OCI-M1 (cell line): ENCODE measurements at places on chromosomes 7 and 10.

DNA sequence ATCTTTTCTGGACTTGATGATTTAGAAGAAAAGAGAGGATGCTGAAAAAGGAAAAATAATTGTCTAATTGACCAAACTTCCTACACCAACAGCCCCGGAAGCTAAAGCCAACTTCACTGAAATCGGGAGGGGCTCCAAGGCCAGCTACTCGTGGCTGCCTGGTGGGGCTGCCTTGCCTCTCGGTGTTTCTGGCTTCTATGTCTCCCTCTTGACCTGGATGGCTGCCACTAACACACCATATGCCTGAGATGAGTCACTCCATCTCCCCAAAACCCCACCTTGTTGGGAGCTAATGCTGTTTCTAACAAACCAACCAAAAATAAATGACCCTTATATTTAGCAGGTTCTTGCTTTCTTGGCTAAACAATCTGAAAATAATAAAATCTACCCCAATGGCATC is 87.6 kb upstream of the AFAP1L2 start:
- no peak for DNase-seq

DNA sequence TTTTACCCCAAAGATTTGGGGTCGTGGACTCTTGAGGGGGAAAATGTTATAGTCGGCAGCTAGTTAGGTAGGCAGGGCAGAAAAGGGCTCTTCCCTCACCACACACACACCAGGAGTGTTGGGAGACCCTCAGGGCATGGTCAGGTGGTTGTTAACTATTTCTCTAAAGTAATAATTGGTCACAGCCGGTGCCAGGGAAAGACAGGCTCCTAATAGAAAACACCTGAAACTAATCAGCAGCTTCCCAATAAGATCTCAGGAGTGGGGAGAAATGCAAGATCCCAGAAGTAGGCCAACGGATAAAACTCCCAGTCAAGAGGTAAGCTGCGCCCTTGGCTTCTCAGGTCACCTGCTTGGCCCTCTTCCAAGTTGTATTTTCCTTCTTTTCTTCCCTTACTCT is 213.1 kb downstream of the PHTF2 start:
- no peak for DNase-seq

DNA sequence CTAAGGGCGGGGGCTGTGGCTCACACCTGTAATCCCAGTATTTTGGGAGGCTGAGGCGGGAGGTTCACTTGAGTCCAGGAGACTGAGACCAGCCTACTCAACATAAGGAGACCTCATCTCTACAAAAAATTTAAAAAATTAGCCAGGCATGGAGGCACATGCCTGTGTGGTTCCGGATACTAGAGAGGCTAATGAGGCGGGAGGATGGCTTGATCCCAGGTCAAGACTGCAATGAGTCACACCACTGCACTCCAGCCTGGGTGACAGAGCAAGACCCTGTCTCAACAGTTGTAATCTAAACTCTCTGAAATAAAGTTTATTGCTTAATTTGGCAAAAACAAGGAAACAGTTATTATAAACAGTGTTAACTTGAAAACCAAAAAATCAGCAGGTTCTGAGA is 123.3 kb downstream of the USP6NL start:
- DNase-seq = no peak

DNA sequence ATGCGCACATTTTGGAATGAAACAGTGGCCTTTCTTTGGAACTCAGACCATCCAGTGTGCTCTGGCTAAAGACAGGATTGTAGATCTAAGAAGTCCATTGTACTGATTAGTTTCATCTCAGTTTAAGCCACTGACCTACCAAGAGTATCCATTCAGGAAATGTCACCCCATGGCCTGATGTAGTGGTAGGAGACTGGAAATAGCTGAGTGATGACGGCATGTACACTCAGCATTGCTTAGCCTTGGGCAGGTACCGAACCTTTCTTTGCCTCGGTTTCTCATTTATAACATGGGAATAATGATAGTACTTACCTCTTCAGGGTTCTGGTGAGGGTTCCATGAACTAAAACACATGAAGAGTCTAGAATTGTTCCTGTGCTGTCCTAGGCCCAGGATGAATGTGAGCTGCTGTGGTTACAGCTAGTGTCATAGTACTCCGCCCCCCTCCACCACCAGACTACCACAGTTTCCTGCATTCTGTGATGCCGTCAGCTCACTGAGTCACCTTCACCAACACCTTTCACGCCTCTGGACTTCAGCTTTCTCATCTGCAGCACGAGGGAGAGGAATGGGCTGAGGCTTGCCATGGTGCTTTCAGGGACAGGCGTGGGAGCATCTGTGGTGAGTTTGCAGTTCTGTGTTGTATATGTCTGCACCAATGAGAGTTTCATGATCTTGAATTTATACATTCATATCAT is 484.0 kb upstream of the GALNT17 start:
- DNase-seq = no peak

- DNase-seq = no peak
Observed at GRCh38 chr10:123555616-123556015, 110.5 kb upstream of the GPR26 start.

GRCh38 chr10:68105820-68106219 is 3.5 kb upstream of the MYPN start:
- DNase-seq = peak; percentile 32

GRCh38 chr7:33221390-33221789 is 92.0 kb downstream of the BBS9 start:
- no peak for DNase-seq

DNA sequence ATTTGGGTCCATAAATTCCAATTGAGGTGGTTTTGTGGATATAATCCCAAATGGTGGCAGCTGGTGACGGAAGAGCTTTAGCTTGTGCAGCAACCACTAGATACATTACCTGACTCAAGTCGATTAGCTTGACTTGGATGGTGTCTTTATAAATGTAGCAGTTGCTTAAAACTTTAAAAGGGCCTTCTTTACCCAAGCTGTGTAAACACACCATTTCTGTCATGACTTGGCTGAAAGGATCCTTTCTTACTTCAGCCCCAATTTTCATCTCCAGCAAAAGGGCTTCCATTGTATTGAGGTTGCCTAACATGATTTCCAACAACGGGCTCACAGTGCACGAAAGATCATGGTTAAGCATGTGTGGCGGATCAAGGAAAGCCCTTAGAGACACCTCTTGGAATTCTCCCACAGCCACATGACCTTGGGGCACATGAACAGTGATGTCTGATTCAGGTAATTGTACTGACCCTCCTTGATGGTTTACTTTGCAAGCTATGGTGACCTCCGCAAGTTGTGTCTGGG is 57.9 kb downstream of the MACC1 start:
- no peak for DNase-seq

DNA sequence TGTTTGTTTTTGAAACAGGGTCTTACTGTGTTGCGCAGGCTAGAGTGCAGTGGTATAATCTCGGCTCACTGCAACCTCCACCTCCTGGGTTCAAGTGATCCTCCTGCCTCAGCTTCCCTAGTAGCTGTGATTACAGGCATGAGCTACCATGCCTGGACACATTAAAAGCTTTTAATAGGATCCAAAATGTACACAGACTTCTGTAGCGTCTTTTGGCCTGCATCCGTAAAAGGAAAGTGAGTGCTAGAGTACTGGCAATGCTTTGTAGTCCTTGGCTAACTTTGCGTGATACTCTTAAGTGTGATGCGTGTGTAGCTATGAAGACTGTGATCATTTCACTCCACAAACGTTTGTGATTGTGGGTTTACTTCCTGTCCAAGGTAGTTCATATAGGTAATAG is 13.3 kb downstream of the ZRANB1 start:
- DNase-seq = no peak

GRCh38 chr10:88309365-88309764 is 273.8 kb downstream of the RNLS start:
- no peak for DNase-seq

GRCh38 chr10:100101192-100102076 is 19.8 kb upstream of the CPN1 start:
- DNase-seq = no peak

DNA sequence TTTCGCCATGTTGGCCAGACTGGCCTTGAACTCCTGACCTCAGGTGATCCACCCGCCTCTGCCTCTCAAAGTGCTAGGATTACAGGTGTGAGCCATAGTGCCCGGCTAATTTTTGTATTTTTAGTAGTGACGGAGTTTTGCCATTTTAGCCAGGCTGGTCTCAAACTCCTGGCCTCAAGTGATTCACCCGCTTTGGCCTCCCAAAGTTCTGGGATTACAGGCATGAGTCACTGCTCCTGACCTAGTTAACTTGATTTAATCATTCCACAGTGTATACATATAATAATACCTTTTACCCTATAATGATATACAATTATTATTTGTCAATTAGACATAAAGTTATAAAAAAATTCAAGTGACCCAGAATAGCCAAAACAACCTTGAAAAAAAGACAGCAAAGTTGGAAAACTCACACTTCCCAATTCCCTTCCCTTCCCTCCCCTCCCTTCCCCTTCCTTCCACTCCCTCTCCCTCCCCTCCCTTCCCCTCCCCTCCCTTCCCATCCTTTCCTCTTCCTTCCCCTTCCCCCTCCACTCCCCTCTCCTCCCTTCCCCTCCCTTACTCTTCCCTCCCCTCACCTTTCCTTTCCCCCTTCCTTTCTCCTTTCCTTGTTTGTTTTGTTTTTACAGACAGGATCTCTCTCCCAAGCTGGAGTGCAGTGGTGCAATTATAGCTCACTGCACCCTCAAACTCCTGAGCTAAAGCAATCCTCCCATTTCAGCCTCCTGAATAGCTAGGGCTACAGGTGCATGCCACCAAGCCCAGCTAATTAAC is 14.8 kb upstream of the ZMIZ2 start:
- DNase-seq = no peak

DNA sequence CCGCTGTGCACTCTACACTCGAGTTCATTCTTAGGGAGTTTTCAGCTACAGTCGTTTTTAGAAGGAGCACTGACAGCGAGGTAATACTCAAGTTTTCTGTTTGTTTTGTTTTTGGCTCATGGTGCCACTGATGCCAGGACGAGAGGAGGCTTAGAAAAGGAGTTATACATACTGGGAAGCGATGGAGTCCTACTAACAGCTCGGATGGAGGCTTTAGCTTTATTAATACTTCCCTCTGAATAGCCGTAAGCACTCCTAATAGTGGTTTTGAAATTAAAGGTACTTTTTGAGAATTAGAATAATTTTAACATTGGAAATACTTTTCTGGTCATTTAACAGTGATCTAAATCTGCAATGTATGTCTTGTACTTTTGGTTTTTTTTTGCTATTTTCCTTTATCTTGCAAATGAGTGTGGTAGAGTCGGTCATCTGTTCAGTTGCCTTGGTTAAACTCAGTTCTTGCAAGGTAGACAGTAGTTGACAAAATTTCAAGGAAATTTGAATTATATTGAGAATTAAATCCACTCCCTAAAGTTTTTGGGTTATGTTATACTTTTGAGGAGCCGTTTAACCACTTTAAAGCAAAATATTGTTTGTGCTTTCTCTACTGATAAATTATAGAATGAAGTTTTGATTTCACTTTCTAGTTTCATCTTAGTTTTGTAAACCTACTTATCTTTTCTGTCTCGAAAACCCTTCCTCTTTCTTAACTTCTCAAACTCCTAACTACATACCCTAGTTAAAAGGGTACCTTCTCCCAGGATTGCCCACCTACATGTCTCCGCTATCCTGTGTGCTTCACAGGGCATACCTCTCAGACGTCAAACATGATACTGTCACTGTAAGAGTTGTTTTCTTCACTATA is 1.5 kb downstream of the HBP1 start:
- DNase-seq = peak; percentile 32

DNA sequence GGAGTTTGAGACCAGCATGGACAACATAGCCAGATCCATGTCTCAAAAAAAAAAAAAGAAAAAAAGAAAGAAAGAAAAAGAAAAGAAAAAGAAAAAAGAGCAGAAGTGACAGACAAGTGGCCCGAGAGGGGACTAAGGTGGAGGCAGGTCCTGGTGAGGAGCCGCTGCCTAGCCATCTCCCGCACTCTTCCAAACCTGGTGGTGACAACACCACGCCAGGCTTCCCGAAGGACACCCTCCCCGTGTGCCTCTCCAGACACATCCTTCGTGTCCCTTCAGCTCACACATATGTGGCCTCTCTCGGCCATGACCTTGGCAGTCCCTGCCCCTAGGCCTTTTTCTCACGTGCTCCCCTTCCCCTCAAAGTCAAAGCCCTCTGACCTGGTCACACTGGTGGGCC is 36.4 kb downstream of the IFT22 start:
- no peak for DNase-seq

- DNase-seq = peak; percentile 20
Observed at GRCh38 chr7:155660059-155660757, 15.7 kb downstream of the RBM33 start.

GRCh38 chr10:3867454-3868270 is 82.7 kb upstream of the KLF6 start:
- DNase-seq = peak; percentile 20

DNA sequence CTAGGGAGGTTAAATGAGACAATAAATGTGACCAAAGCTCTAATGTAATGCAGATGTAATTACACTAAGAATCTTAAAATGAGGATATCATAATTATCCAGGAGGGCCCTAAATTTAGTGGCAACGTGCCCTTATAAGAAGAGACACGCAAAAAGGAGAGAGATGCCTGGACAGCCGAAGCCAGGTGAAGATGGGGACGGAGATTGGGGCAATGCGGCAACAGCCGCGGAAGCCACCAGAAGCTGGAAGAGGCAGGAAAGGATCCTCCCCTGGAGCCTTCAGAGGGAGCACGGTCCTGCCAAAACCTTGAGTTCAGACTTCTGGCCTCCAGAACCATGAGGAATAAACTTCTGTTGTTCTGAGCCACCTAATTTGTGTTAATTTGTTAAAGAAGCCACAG is 25.3 kb upstream of the C10orf71 start:
- no peak for DNase-seq

DNA sequence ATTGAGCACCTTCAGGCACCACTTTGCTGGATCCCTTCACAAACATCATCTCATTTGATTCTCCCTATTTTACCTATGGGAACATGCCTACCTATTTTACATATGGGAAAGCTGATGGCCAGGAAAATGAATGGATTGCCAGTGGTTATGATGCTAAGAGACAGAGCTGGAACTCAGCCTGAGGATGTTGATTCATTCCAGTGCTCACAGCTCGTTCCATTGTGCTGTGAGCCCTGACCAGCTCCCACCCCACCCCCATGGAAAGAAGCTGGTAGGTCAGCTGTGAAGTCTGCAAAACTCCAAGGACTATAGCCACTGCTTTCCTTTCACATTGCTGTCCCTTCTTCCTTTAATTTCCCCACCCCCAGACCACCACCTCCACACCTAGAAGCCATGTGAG is 9.6 kb downstream of the UBTD1 start:
- DNase-seq = no peak
